Activated T-helper 17 cell treated with anti-CD3 and anti-CD28 coated beads, Interleukin-2, amount 50 U/mL, for 72 hours (primary cell): ENCODE measurements at places on chromosomes 12 and 14. TPM values are rescaled to one million over a fixed set of nuclear protein-coding genes. Genes with fewer than 3 reads are reported as not detected.

Gene LIN7A
- not detected for total RNA-seq

Gene DACT1
- 2.5 TPM for total RNA-seq

Gene SSPN
- not detected for total RNA-seq

Gene KRT74
- total RNA-seq: not detected

Gene GRIP1
- 0.86 TPM for total RNA-seq

Gene PLEKHH1
- 0.17 TPM for total RNA-seq

Gene LUM
- not detected for total RNA-seq

Gene IL31
- total RNA-seq: not detected

Gene ATG101
- 31.1 TPM for total RNA-seq

DNA sequence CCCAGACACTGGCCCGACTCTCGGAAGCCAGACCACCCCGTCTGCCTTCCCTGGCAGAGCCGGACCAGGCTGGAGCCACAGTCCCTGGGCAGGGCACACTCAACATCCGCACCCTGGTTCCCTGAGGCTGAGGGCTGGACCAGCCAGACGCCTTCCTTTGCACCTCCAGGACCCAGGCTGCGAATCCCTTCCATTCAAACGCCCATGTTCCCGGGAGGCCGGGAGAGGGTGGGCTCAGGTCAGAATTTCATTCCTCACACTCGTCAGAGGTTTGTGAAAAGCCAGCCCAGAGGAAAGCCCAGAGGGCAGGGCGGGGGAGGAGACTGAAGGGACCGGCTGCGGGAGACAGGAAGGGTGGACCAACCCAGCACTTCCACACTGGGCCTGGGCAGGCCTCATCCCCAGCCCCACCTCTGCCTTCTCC is 58.7 kb downstream of the LRRC74A start:
- no peak for ATAC-seq

DNA sequence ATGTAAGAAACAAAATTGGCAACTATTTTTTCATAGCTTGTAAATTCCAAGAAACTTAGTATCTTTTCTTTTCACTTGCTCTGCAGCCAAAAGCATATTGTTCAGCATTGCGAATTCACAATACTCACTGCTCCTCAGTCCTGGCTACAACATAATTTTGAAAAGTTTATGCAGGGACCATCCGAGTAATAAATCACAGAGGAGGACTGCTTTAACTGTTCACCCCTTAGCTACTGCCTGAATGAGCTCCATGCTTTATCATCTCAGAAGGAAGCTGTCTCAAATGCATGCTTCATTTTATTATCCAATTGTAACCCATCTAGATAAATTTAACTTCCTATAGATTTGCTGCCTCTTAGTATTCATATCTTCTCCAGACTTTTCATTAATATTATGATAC is 827.8 kb downstream of the DIO2 start:
- no peak for ATAC-seq

DNA sequence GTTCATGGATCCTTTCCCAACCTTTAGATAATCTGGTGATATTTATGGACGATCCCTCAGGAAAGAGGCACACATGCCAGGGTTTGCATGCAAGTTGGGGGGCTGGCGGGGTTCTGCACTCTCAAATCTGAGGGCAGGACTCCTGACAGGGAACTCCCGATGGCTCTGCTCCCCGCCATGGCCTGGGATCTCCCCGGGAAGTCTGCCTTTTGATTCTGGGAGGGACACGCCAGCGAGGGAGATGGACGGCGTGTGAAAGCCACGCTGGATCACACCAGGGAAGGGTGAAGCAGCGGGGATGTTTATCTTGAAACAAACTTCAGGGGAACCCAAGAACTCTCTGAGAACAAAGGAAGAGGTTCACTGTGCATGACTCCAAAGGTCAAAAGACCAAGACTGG is 43.6 kb downstream of the LGMN start:
- no peak for ATAC-seq

DNA sequence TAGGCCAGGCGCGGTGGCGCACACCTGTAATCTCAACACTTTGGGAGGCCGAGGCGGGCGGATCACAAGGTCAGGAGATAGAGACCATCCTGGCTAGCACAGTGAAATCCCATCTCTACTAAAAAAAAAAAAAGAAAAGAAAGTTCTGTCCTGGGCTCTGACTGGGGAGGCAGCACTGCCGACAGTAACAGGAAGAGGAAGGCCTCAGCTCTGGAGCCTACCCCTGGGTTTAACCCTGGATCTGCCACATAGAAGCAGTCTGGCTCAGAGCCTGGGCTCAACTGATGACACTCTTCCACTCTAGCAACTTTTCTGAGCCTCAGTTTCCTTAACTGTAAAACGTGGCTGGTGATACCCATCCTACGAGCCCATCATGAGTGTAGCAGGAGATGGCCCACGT is 60.5 kb downstream of the ACTN1 start:
- no peak for ATAC-seq

- no peak for ATAC-seq
These were observed 122.2 kb upstream of the RTL1 start for GRCh38 chr14:101025696-101026095.

DNA sequence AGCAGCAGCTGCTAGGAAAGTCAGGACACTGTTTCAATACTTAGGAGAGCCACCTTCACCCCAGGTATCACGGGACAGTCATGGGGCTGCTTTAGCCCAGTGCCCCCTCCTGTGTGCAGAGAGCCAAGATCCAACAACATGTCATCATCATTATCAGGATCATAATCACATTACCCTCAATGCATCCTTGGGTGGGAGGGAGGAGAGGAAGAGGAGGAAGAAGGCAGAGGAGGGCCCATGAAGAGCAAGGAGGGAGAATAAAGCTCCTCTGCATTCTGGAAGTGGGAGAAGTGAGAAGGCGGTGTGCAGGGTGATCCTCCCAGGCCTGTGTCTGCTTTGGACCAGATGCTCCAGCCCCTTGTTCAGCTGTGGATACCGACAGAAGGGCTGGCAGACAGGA is 64.2 kb downstream of the TSPAN11 start:
- ATAC-seq: no peak

GRCh38 chr14:39847194-39847593 is 415.0 kb upstream of the FBXO33 start:
- ATAC-seq: no peak

DNA sequence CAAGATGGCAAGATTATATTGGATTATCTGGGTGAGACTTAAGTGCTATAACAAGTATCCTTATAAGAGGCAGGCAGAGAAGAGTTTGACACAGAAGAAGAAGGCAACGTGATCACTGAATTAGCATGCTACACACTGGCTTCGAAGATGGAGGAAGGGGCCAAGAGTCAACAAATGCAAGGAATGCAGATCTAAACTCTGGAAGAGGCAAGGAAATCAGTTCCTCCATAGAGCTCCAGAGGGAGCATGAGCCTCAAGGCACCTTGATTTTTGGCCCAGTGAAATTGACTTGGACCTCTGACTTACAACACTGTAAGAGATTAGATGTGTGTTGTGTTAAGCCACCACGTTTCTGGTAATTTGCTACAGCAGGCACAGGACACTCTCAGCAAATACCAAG is 536.4 kb upstream of the SEL1L start:
- no peak for ATAC-seq

DNA sequence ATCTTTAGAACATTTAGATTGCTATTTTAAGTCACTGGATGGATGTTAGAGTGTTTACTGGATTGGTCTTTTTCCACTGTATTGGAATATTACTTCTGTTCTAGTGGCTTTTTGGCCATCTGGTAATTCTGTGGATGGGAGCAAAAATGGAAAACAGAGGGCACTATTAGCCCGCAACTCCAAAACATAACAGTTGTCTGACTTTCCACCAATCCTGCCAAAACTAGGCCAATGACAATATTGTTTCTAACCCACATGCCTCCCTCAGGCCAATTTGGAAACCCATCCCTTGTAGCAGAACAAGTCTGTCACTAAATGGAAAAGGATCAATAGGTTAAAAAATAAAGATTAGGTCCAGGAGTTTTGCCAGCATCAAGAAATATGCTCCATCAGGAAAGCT is 97.8 kb downstream of the ETNK1 start:
- no peak for ATAC-seq

GRCh38 chr12:122142857-122143256 is 31.2 kb downstream of the IL31 start:
- ATAC-seq: no peak

- no peak for ATAC-seq
These were observed 46.3 kb downstream of the TTC8 start for GRCh38 chr14:88870777-88871176.

GRCh38 chr14:64790478-64790877 is 86.3 kb downstream of the PLEKHG3 start:
- no peak for ATAC-seq
